ENCODE measurements at places on chromosomes 5 and 9.

DNA sequence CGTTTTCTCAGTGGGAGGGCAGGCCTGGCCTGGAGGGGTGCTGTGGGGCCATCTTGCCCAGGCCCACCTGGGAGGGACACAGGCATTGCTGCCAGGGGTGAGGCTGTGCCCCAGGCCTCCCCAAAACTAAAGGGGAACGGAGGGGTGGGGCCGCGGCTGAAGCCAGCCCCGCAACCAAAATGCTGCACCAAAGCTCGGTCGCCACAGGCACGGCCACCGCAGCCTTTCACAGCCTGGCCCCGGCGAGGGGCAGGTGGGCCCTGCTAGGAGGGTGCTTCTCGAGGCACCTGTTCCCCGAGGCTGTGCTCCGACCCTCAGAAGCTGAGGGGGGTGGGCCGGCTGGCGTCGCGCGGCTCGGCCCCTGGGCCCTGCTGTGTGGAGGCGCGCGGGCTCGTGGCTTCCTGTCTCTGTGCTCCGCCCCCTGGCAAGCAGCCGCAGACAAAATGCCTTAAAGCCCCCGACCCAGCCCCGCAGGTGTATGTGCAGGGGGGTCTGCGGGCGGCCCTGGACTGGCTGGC, 57.6 kb downstream of the JAK2 start:
- no peak for DNase-seq

GRCh38 chr5:124210111-124210910, 536.1 kb downstream of the ZNF608 start:
- DNase-seq, result no peak

GRCh38 chr9:124621371-124622328, 114.5 kb upstream of the NR5A1 start:
- DNase-seq, result no peak

DNA sequence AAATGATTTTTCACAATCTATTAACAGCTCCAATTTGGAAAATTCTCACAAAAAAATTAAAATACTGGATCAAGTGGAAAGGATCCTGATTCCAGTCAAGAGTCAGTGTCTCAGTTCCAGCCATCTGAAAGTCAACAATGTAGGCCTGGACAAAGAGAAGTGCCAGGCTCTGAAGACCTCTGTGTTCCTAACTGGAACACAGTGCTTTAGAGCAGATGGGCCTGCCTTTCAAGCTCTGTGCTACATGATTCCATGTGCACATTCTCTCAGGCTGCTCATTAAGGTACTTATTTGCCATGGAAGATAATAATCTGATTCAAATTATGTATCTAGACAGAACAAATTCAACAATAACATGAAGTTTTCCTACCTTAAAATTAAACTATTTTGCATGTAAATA, 30.2 kb upstream of the ALDH1A1 start:
- no peak for DNase-seq

DNA sequence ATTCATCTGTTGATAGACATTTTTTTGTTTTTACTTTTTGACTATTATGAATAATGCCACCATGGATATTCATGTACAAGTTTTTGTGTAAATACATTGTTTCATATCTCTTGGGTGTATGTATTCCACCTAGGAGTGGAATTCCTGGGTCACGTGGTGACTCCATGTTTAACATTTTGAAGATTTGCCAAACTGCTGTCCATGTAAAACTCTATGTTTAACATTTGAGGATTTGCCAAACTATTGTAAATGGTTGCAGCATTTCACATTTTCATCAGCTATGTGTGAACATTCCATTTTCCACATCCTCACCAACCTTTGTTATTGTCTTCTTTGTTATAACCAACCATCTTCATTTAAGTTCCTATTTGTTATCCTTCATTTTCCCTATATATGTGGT, 12.2 kb downstream of the TMEFF1 start:
- DNase-seq, result no peak

DNA sequence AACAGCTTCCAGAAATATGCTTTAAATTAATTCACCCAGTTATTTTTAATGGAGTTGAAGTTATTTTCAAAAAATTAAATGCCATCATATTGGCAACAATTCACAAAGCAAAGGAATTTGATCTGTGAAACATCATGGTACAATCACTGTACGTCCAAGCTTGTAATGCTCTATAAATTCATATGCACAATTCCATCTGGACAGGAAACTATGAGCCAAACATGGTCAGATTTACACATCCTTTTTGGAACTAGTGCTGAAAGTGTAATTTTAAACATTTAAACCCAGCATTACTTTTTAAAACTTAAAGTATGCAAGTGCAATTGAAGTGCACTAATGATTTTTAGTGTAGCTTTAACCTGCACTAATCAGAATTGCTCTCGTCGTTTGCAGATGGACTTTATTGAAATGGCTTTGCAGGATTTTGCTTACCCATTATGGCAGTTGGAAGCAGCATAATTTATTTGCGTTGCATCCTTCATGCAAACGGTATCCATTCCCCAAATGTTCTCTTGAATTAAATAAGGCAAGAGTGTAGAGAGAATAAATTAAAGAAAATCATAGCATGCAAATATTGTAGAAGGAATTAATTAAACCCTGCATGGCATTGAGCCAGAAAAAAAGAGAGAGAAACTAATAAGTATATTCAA, 21.0 kb upstream of the OR13F1 start:
- DNase-seq, result no peak
